ENCODE measurements at places on chromosomes 7 and 10.

- no peak for DNase-seq
These were observed 107.5 kb downstream of the ELMO1 start for GRCh38 chr7:37341033-37341630.

- no peak for DNase-seq
These were observed 11.5 kb upstream of the SLC29A3 start for GRCh38 chr10:71307469-71308085.

GRCh38 chr7:41882745-41883420 is 180.0 kb upstream of the INHBA start:
- no peak for DNase-seq

GRCh38 chr7:105989191-105989590 is 26.1 kb downstream of the CDHR3 start:
- DNase-seq, result no peak

DNA sequence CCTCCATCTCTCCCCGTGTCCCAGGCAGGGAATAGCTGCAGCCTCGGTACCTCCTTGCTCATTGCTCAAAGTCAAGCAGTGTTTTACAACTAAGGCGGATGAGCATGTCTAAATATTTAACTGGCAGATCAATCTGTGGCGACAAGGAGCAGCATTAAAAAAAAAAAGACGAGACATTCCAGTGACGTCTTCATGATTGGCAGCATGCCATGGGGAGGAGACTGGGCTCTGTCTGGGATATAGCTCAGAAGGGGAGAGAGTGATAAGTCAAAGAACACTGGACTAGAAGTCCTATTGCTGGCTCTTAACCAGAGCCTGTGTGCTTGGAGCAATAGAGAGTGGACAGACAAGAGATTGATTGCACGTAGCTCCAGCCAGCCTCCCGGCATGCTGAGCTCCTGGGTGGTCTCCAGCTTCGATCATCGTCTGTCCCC is 287.5 kb upstream of the PODXL start:
- DNase-seq, result no peak

DNA sequence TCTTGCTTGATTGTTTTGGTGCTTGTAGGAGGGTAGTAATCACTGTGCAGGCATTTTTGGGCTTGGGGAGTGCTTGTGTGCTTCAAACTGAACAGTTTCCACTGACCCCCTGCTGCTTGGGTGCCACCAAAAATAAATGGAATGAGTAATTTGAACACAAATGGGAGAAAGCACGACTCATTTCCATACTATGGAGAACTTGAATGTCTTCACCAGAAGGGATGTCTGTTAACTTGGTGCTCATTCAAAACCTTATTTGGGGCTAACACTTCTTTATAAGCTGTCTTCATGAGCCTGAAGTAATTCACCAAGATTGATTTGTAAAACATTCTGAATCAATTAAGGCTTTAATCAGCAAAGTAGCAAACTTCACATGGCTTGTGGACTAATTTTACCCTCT is 560.3 kb downstream of the SDK1 start:
- DNase-seq, result no peak

GRCh38 chr10:33286157-33286934 is 48.1 kb downstream of the NRP1 start:
- no peak for DNase-seq

DNA sequence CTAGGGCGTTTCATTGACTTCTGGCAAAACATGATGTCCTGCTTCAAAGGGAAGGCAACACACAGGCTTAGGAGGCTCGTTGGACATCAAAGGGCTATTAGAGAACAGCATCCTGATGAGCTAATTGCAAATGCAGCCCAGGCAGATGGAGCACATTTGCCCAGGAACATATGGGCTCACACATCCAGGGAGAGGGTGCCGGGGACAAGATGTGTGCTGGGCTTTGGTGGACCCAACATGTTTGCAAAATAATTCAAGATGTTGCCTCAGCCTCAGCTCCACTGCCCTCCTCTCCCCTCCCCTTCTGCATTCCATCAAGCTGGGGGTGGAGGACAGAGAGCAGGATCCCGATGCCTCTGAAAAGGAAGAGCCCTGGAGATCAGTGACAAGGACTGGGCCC is 217.1 kb upstream of the ZMIZ1 start:
- no peak for DNase-seq

- DNase-seq, result no peak
These were observed 32.6 kb upstream of the PDK4 start for GRCh38 chr7:95628831-95629439.

DNA sequence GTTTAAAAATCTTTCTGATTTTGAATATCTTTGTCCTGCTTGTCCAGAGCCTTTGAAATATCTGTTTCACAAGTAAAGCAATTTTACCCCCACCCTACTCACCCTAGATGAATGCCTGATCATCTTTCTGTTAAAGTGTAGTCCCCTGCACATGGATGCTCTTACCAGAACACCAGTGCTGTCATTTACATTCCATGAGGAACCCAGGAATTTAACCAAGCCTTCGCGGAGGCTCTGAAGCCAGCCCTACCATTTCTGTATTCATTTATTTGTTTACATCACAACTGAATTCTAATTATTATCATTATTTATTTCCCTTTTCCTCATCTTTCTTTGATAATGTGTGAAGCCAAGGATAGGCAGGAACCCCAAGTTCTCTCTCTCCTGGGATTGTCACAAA is 167.8 kb upstream of the MYO3A start:
- DNase-seq, result no peak

- DNase-seq, result no peak
These were observed 260.3 kb downstream of the SNX13 start for GRCh38 chr7:17680026-17680425.

DNA sequence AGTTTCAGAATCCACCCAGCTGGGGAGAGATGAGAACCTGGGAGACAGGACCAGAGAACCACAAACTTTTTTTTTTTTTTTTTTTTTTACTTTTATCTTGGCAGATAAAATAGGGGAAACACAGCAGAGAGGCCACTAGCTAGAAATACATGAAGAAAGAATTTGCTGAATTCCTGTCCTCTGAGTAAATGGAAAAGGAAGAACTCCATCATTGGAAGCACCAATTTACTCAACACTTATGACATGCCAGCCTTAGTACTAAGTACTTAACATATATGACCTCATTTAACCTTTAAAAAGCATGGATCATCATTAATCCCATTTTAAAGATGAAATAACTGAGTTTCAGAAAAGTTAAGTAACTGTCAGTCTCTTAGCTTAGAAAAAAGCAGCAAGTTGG is 343.0 kb upstream of the NPSR1 start:
- no peak for DNase-seq

- no peak for DNase-seq
These were observed 97.7 kb downstream of the NRCAM start for GRCh38 chr7:108358553-108358952.

- DNase-seq, result no peak
These were observed 20.4 kb downstream of the PPP2R2D start for GRCh38 chr10:131921184-131921583.

DNA sequence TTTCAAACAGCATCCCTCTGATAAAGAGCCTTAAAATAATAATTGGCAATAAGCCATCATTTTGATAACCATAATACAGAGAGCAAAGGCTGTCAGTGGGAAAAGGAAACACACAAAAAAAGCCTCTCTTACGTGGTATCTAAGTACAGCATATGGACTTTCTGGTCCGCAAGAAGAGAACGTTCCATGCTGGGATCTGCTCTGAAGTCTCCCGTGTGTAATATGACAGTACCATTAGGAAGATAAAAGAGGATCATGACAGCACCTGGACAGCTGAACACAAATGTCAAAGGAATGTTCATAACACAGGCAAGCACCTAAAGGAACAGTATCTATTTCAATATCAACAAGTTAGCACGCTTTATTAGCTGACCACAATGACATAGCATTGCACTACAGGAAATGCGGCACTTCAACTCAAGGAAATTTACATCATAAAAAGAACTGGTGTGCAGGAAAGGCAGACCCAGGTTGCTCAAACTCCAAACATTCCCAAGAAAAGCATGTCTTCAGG is 9.9 kb downstream of the DCLRE1A start:
- no peak for DNase-seq

- DNase-seq, result no peak
These were observed 624 bp upstream of the CEP55 start for GRCh38 chr10:93495654-93496321.

- no peak for DNase-seq
These were observed 17.2 kb downstream of the RET start for GRCh38 chr10:43094085-43094484.

DNA sequence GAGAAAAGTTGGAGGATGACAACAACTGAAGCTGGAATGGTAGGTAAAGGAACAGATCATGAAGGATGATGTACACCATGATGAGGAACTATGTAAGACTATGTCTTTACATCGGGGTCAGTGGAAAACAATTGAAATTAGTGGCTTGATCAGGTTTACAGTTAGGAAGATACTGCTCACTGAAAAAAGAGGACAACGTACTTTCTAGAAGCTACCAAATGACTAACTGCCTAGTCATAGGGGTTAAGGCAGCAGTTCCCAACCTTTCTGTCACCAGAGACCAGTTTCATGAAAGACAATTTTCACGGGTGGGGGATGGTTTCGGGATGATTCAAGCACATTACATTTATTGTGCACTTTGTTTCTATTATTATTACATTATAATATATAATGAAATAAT is 91.6 kb upstream of the ANKRD1 start:
- no peak for DNase-seq

GRCh38 chr7:148211740-148212151 is 378.8 kb upstream of the C7orf33 start:
- no peak for DNase-seq

DNA sequence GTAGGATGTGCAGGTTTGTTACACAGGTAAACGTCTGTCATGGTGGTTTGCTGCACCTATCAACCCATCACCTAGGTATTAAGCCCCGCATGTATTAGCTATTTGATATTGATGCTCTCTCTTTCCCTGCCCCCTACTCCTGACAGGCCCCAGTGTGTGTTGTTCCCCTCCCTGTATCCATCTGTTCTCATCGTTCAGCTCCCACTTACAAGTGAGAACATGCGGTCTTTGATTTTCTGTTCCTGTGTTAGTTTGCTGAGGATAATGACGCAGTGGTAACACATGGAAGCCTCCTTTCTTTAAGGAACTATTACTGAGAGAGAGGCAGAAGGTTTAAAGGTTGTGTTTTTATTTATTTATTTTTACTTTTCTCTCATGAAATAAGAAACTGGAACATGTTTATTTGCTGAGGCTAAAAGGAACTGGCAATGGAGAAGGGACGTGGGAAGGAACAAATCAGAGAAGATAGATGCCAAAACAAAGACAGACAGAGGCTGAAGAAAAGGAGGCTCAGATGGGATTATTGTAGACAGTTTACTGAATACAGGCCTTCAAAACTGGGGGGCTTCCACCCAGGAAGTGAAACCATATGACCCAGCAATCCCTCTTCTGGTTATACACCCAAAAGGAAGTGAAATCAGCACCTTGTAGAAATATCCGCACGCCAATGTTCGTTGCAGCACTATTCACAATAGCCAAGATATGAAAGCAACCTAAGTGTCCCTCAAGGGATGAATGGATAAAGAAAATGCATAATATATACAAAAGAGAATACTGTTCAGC is 556.3 kb downstream of the GRM8 start:
- no peak for DNase-seq

DNA sequence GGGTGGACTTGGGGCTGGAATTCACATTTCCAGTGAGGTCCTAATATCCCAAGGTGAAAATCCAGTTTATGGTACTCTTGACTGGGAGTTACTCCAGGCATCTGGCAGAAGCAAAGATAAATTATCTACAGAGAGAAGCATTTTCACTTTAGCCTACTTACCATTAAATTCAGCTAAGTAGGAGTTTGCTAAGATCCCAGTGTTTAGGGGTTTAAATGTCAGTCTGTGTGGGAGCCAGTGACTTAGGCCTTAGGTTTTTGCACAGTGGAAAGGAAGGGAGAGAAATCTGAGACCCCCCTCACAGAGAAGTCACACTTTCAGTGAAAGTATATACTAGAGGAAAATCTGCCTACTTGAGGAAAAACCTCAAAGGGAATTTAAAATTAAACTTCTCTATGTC is 134.2 kb downstream of the IQUB start:
- no peak for DNase-seq

DNA sequence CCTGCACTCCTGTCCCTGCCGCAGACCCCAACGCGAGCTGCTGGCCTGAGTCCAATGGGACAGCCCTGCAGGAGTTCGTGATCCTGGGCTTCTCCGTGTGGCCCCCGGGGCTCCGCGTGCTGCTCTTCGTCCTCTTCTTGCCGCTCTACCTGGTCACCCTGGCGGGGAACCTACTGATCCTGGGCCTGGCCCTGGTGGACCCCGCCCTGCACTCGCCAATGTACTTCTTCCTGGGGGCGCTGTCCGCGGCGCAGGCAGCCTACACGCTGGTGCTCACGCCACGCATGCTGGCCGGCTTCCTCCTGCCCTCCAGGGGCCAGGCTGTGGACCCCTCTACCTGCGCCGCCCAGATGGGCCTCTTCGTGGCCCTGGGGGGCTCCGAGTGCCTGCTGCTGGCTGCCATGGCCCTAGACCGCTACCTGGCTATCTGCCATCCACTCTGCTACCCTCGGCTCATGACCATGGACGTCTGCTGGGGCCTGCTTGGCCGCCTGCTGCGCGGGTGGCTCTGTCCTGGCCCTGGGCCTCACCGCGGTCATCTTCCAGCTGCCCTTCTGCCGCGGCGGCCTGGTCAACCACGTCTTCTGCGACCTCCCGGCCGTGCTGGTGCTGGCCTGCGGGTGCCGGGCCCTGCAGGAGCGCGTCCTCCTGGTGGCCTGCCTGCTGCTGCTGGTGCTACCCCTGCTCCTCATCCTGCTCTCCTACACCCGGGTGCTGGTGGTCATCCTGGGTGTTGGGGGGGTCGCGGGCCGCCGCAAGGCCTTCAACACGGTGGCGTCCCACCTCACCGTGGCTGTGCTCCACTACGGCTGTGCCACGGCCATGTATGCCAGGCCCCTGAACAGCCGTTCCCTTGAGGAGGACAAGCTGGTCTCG is 71.7 kb downstream of the RBAK start:
- DNase-seq, result no peak

DNA sequence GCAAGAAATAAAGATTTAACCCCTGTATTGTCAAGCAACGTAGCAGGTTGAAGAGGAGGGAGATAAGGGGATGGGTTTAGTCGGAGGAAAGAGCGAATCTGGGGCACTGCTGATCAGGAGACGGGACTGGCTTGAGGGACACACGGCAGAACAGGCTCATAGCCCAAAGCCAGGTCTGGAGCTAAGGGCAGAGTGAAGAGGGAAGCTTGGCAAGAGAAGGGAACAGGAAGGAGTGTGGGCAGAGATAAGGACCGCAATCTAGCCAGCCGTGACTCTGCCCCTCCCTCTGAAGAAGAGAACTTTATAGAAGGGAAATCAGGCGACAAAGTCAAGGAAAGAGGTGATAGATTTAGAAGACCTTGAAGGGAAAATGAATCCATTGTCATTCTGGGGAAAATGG is 67.6 kb downstream of the CAV1 start:
- DNase-seq, result no peak

Data from activated CD4-positive, alpha-beta T cell treated with anti-CD3 and anti-CD28 coated beads for 4 hours (primary cell).